Dermis microvascular lymphatic vessel endothelial cell (primary cell): ENCODE measurements at places on chromosomes 4 and X. TPM values are rescaled to one million over a fixed set of nuclear protein-coding genes. Genes with fewer than 3 reads are reported as not detected.
A peak's percentile ranks its signal among the peaks of the same experiment; 100 is the strongest.

- peak; percentile 70 for DNase-seq
Observed at GRCh38 chrX:12153741-12154140, 15.5 kb downstream of the FRMPD4 start.

DNA sequence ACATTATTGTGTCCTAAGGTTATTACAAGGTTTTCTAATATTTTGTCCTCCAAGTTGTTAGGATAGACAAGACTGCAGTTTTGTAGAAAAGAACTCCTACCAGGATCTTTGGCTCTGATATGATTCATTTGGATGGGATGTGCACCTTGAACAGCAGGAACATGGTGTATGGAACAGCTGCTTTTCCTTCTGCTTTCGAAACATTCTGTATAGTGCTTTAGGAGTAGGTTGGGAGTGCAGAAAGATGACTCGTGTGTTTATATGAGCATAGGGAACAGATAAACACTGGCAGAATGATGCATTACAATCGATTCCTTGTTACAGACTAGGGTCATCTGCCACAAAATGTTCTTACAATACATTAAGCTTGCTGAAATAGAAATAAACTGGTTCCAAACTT lies 790.1 kb downstream of the DMD start:
- no peak for DNase-seq

DNA sequence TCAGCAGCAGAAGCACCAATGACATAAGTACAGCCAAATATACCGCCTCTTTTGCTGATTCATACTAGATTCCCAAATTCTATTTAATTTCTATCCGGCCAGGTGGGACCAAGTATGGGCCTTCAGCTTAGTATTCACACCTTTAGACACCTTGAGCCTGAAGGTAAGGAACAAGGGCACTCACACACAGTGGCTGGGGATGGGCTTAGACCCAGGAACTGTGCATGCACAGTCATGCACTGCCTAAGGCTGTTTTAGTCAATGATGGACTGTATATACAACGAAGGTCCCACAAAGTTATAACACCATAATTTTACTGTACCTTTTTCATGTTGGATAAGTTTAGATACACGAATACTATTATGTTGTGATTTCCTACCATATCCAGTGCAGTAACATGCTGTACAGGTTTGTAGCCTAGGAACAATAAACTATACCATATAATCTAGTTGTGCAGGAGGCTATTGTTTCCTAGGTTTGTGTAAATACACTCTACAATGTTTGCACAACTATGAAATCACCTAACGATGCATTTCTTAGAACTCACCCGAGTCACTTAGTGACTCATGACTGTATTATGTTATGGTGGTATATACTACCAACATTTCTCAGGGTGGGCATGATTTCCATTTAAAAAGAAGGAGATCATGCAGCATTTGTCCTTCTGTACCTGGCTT lies 9.7 kb upstream of the CLNK start:
- no peak for DNase-seq

DNA sequence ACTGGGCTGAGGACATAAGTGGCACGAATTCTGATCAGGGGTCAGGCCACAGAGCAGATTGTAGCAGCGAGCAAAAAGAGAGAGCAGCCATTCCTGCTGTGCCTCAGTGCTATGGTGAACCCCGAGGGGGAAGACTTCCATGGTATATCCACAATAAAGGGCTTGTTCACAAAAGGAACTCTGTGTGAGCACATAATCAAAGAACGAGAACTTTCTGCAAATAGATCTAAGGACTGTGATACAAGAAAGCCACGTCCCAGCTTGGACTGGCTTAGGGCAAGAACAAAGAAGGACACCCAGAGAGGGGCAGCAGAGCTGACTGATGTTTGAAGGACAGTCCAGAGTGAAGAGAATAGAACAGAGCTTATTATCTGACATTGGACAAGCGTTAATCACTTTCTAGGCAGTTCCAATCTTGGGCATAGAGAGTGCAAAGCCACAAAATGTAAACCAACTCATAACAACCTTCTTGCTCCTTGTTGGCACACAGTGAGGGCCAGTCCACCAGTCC lies 24.0 kb downstream of the PPEF2 start:
- DNase-seq = no peak

DNA sequence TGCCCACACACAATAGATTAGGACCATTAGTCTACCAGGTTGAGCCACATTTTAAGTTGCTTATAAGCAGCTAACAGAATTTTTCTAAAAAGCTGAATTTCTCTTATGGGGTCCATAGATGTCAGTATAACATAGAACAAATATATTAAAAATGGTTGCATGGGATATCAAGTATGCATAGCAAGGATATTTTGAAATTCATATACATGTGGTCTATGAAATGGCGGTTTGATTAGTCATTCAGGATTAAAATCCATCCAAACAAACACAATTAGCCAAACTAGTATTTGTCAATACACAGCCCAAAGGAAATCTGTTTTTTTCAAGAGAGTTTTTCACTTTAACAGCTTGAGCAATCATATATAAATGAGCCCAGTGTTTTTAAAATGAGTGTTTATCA lies 33.5 kb upstream of the AMOT start:
- no peak for DNase-seq

The DDX53 gene
- not detected in 2 replicates for total RNA-seq

The CXCL10 gene
- total RNA-seq = 0.13 and 0.25 TPM in 2 replicates

The SLC25A5 gene
- 255 and 256 TPM in 2 replicates for total RNA-seq

The GYPA gene
- not detected in 2 replicates for total RNA-seq

The RIBC1 gene
- total RNA-seq = 0.13 TPM in 2 replicates

The DCAF8L2 gene
- not detected in 2 replicates for total RNA-seq
